ENCODE measurements at places on chromosomes 6 and 20.

GRCh38 chr6:21807299-21808044, 213.9 kb downstream of the SOX4 start:
- no peak for DNase-seq

DNA sequence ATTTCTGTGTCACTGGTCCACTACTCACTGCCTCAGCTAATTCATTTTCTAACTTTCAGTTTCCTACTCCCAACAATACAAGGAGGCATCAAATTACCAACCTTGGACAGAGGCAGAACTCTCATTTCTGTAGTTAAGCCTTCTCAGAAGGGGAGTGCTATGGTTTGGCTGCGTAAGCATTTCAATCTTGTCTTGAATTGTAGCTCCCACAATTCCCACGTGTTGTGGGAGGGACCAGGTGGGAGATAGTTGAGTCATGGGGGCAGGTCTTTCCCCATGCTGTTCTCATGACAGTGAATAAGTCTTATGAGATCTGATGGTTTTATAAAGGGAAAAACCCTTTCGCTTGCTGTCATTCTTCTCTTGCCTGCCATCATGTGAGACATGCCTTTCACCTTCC, 22.9 kb downstream of the HLA-DRA start:
- peak; percentile 60 for DNase-seq

- DNase-seq, result no peak
These were observed 168.4 kb upstream of the UST start for GRCh38 chr6:148578489-148578814.

DNA sequence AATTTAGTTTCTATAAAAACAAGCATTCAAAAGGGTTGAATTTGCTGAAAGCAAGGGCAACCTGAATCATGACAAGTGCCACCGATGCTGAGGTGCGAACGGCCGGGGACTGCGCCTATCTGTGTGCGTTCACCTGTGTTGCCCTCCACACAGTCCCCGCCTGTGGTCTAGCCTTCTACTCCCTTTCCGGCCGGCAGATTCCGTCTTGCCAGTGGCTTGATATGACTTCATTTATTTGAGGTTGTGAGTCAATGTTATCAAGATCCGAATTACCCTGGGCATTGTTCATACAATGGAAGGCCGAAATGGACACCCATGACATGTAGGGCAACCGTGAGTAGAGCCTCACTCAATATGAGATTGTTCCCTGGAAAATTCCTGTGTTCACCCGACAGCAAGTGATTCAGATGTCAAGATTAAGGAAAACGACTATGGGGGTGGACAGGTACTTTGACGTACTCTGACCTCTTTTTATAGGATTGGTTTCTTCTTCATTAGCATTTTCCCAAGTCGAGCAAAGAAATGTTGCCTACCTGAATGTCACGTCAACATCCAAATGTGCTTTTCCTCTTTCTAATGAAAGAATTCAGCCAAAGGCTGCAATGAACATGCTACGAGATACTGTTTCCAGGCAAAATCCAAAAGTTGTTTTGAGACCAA, 41.1 kb upstream of the NEDD9 start:
- no peak for DNase-seq

- DNase-seq, result no peak
These were observed 212.4 kb downstream of the GMPR start for GRCh38 chr6:16450821-16451220.

DNA sequence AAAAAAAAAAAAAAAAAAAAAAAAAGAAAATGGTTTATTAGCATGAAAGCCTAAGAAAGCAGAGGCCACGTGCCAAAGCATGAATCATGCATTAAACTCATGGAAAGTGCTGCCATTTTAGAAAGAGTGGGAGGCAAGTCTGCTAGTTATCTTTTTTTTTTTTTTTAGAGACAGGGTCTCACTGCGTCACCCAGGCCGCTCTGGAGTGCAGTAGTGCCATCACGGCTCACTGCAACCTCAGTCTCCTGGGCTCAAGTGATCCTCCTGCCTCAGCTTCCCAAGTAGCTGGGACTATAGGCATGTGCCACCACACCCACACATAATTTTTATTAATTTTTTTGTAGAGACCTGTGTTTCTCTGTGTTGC, 5.2 kb downstream of the VWA7 start:
- no peak for DNase-seq

DNA sequence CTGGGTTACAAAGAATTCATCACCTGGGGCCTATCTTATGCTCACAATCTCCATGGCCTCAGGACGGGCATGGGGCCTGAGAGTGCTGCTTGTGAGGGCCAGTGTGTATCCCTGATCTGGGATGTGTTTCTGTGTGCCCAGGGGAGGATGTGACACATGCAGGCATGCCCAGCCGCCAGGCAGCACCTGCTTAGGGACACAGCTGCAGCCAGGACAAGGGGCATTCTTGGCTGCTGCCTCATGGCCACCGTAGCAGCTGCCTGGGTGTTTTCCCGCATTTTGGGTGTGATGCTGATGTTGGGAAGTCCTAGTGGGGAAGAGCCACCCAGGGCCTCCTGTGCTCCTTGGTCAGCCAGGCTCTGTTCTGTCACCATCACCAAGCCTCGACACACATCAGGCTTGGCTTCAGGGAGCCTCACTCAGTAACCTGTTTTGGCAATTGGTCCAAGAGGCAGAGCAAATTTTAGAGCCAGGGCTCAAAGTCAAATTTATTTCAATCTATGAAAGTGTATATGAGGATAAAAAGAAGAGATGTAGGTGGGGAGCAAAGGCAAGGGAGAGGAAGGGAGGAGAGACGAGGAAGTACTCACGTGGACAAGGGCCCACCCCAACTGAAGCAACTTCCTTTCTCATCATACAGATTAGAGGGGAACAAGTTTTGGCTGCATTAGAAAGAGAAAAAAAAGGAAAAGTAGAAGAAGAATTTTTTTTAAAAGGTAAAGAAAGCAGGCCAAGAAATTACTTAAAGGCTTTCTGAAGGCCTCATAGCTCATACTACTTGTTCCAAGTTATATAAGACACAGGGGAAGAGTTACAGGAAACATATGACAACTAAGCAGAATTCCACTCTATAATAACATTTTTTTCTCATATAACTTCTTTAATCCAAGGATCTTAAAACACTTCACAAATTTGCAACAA, 269.9 kb upstream of the SUPT3H start:
- DNase-seq, result no peak

- no peak for DNase-seq
These were observed 24.2 kb downstream of the ISM1 start for GRCh38 chr20:13245250-13245723.

DNA sequence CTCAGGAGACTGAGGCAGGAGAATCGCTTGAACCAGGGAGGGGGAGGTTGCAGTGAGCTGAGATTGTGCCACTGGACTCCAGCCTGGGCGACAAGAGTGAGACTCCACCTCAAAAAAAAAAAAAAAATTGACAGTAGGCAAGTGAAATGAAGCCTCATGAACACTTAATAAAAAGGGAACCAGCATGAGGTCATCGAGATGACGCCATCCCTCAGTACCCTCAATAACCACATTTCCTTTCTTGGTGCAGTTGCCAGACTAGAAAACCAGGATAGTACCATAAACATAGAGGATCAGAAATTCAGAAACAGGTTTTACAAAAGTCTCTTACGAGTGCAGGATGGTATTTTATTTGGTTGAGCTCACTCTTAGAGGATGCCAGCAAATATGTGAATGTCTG, 584.1 kb downstream of the MAFB start:
- no peak for DNase-seq

DNA sequence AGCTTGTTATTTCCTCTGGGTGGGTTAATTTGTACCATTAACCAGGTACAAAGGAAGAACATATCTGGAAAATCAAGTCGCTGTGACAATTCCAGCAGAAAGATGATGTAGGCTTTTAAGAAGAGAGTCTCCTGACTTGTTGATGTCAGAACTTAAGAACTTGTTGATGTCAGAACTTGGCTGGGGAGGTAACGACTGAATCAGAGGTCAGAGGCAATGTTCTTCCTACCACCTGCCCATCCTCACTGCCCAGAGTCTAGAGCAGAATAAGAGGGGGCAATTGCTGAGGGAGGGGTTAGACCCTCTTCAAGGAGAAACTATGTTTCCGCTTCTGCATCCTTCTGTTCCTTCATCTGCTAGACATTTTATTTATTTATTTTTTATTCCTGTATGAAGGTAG, 18.9 kb downstream of the MLIP start:
- no peak for DNase-seq

- DNase-seq, result no peak
These were observed 228.5 kb downstream of the ZMYND8 start for GRCh38 chr20:47127999-47128398.

GRCh38 chr6:35161266-35161665, 20.1 kb upstream of the TCP11 start:
- no peak for DNase-seq

DNA sequence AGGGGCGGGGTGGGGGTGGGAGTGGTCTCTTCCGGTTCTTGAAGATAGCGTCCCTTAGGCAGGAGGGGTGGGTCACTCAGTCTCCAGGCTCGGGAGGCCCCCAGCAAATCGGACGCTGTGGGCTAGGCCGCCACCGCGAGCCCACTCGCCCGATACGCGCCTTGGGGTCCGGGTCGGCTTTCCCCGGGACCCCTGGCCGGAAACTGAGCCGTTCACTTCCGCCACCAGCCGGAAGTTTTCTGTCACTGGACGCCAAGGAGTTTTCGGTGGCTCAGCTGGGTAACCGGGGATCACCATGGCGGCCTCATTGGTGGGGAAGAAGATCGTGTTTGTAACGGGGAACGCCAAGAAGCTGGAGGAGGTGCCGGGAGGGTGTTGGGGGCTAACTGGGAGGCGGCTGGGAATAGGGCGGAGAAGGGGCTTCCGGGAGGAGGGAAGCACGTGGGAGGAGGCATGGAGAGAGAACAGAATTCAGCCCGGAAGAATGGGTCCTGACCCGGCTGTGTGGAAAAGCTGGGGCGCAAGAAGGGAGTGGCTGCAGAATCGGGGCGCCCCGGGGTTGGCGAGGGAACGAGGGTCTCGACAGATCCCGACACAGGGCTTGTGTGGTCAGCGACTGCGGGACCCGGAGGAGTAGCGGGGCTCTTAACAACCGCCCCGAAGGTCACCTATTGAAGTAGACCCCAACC, at the start of gene ITPA:
Gene ITPA, plus strand, starts transcription at position 242 of the 689 bp plus-strand sequence. Its CDS starts 54 bp downstream, at position 296.
- peak; percentile 71 for DNase-seq

DNA sequence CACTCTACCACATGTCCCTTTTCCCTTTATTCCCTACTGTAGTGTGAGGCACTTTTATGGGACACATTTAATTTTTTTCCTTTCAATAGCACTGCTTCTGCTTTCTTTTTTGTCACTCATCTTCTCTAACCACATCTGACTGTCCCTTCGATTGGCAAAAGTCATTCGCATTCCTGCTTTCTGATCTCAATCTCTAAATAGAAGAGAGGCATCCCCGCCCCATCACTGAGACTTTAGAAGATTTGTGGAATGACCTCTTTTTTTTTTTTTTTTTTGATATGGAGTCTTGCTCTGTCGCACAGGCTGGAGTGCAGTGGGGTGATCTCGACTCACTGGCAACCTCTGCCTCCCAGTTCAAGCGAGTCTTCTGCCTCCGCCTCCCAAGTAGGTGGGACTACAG, 9.1 kb downstream of the ZNF292 start:
- no peak for DNase-seq

- DNase-seq, result no peak
These were observed 867 bp downstream of the TCF21 start for GRCh38 chr6:133889557-133890403.

GRCh38 chr6:87093651-87094050, 1.3 kb downstream of the CGA start:
- no peak for DNase-seq

DNA sequence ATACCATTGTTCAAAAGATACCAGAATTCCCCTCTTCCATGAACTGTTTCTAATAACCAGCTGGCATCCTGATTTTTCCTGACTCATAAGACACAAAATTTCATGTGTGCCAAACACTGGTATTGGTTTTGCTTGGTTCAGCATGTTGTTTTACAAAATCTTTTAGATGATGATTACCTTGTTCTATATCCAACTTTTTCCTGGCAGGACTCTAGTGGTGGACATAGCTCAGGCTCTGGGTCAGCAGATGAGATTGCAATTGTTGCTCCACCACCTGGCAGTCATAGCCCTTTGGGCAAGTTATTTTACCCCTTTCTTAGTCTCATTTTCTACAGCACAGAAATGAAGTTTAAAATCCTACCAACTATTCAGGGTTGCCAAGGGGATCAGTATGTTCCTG, 6.2 kb downstream of the TRIM38 start:
- no peak for DNase-seq

DNA sequence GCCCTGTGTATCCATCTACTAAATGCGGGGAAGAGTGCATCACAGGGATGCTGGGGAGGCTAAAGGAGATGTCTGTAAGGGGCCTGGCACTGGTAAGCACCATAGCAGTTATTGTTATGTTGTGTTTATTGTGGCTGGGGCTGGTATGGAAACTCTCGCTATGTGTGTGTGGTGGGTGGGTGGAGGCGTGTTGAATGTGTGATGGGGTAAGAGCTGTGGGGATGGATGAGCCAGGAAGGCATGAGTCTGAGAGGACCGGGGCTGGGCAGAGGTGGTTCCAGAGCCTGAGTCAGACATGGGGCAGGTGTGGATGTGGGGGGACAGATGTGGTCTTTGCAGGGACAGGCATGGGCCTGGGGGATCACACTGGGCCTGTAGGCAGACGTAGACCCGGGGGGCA, 88.1 kb downstream of the GRM4 start:
- no peak for DNase-seq

DNA sequence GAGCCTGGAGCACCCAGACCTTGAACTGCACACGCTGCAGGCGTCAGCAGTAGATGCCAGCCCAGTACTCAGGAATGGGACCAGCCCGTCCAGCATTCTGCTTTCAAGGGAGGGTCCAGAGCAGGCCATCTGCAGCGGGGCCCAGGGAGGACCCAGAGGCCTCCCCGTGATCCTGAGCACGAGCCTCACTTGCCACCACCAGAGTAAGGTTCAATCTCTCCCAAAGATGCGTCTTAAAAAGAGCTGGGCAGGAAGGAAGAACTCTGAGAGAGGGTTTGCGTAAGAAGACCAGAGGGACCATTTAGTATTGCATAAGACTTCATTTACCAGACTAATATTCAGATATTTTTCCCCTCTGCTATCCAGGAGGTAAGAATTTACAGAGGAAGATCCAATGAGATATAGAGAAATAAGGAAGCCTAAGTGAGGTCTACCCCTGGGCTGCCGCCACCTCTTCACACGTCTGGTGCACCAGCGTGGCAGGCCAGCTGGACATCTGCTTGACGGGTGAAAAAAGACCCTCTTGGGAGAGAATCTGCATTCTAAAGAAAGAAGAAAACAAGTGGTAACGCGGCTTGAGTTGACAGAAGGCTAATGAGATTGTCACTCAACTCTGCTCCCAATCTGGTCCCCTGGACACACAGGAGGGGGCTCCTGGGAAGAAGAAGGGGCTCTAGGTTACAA, 107.3 kb downstream of the PRND start:
- DNase-seq, result no peak

GRCh38 chr6:94127716-94128115, 708.4 kb upstream of the EPHA7 start:
- DNase-seq, result no peak

- no peak for DNase-seq
These were observed 30.4 kb upstream of the HIVEP2 start for GRCh38 chr6:142975365-142975764.

- DNase-seq, result peak; percentile 73
These were observed 56.7 kb downstream of the ATXN1 start for GRCh38 chr6:16704401-16705045.

DNA sequence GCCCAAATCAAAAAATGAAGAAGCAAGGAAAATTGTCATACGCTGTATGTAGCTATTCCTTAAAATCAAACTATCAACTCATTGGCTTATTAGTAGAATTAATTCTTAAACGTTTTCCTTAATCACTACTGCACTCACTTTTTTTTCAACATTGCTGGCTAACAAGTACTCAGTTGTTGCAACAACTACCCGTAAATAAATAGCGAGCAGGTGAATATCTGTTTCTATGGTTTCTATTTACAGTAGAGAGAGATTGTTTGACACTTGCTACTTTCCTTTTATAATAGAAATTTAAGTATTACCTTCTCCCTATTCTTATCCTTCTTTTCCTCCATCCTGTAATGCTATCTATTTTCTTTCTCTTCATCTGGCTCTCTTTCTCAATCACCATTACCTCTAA, 25.1 kb downstream of the FRK start:
- DNase-seq, result no peak
